MCF 10A (cell line): ENCODE measurements at places on chromosomes 13 and 19.

GRCh38 chr13:24097064-24097463 is 63.5 kb upstream of the SPATA13 start:
- DNase-seq: peak; percentile 40

DNA sequence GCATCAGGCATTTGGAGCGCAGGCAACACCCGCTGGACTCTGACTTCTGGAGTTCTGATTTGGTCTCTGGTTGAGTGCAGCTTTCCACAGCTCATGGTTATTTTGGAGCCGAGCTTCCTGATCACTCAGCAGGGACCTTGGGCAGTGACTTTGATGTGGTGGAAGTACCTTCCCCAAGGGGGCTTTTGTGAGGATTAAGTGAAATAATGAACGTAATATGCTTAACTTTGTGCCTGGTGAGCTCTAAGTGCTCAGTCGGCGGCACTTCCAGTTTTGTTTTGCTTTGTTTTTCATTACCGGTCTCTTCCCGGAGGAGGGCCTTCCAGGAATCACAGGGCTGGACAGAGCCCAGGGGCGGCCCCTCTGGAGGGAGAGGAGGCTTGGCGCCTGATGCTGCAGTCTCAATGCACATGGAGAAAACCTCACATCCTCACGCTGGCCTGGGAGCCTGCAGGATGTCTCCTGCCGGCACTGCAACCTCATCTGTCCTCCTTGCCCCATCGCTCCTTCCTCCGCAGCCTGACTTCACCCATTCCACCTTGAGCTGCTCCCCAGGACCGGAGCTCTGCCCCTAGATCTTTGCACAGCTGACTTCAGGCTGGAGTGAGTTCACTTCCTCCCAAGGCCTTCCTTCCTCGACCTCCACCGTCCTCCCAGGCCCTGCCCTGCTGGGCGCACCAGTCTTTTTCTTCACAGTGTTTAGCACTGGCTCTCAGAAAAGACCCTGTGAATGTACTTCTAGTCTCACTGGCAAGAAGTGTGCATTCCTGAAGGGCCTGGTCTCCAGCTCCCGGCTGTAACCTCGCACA is 1.5 kb downstream of the PLEKHF1 start:
- no peak for DNase-seq

- DNase-seq: no peak
Measured at GRCh38 chr13:88303605-88304004, 632.4 kb downstream of the SLITRK5 start.

- DNase-seq: no peak
Measured at GRCh38 chr19:39200803-39201115, 3.3 kb downstream of the SYCN start.

GRCh38 chr13:113408562-113408961 is 44.6 kb upstream of the GRTP1 start:
- no peak for DNase-seq

- no peak for DNase-seq
Measured at GRCh38 chr13:30394751-30395191, 27.5 kb upstream of the UBE2L5 start.

- DNase-seq: no peak
Measured at GRCh38 chr13:55652657-55653056, 1488.1 kb upstream of the PRR20A start.

GRCh38 chr19:8085598-8086408 is 33.2 kb downstream of the CCL25 start:
- no peak for DNase-seq

DNA sequence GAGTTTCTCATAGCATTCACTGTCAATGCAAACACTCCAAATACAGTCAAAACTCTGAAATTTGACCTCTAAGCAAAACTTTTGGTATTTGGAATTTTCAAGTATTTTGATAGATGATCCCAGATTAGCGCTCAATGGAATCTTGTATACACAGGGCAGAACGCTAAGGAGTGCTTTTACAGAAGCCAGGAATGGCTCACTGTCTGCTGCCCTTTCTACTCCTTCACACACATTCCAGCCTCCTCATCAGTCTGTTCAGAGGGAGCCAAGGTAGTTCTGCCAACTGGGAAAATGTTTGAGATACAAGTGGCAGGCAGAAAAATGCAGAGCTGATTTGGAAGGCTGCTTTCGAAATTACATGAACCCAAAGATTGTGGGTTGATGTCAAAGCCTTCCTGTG is 4.4 kb upstream of the STARD13 start:
- DNase-seq: no peak

DNA sequence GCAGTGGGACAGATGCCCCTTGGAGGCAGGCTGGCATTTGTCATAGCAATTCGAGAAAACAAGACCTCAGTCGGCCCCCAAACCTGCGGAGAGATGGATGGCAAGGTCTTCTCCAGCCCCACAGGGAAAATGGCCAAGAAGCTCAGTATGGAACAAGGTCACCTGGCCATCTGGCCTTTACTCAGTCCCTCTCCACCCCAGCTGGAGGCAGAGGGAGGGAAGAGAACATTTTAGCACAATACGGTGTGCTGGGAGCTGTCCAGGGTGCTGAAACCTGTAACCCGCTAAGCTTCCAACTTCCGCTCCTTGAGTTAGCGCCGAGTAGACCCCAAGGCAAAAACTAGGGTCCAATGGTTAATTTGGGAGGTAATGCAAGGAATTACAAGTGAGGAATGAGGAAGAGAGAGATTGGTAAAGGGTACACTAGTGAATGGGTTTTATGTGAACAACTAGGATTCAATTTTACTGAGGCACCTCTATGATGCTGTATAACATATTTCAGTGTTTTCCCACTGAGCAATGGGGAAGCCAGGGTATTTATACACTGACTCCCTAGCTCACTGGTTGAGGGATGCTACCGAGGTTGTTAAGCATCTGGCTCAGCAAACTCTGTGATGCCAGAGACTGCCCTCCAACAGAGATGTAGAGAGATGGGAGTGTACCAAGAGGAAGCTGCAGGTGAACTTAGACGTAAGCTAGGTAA is 64.3 kb downstream of the CACNA1A start:
- DNase-seq: peak; percentile 57
